Heart left ventricle (tissue), 16 donors: ENCODE measurements at places on chromosomes 12 and 14.
A peak's percentile ranks its signal among the peaks of the same experiment; 100 is the strongest.

DNA sequence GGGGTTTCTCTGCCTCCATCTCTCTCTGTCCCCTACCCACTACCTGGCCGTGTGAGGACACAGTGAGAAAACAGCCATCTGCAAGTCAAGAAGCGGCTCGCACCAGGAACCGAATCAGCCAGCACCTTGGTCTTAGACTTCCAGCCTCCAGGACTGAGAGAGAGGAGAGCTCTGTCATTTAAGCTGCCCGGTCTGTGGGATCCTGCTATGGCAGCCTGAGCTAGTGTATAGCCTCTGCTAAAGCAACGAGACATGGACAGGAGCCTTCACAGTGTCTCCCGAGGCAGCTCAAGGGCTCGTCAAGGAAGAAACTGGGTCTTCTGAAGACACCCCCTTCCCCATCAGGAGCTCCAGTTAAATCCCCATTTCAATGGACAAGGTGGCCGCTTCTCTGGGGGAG, 185.5 kb downstream of the PIWIL1 start:
- no peak for DNase-seq

DNA sequence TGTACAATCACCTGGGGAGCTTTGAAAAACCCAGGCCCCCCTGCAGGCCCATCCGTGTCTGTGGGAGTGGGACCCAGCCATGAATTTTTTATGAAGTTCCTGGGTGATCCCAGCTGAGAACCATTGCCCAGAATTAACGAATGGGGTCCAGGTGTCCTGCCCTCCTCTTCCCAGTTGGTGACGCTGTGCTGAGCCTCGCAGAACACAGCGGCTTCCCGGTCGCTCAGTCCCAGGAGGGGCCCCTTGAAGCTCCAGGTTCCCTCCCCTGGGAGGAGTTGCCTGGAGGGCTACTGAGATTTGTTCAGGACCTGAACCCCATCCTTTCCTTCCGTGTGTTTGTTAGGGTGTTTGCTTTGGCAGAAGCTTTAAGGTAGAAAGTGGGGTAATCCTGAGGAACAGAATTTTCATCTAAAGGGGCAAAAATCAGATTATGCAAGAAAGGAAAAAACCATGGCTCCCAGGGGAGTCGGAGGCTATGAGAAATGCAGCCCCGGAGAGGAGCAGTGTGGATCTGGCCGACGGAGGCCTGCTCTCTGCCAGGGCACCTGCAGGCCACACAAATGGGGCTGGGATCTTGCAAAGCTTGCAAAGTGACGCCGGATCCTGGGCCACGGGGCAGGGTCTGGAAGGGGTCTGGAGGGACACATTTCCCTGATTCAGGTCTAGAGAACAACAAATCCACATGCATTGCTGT, 164.7 kb upstream of the PRMT8 start:
- DNase-seq, result no peak

- DNase-seq, result no peak
Observed at GRCh38 chr12:45803111-45803510, 73.6 kb downstream of the ARID2 start.

DNA sequence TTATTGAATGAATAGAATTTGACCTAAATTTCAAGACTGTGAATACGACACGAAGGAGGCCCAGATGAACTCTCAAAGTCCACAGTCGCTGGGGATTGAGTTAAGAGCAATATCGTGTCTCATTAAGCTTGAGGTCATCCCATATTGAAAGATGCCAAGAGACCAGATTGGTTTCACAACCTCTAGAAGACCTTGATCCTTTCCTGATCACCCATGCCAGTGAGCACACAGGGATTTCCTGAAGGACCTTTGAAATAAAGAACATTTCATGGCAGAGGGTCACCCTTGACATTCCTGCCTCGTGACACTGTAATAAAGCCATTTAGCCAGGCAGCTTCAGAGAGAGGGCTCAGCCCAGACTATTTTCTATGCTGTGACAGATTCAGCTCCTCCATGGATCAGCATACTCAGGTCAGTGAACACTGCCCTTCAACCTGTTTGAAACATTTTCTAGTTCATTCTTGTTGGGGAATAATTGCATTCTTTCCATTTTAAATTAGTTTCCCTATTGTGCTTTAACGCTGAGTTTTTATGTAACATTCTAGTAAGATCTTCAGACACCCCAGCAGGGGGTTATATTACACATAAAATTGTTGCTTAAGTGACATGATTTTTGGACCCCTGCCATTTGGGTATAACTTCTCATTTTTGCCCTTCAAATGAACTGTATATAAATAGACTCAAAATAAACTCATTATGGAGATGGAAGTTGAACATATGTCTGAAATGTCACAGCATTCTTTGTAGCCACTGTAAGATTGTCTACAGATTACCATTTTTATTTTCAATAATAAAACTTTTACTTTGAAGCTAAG, 213.2 kb downstream of the C12orf50 start:
- no peak for DNase-seq

GRCh38 chr12:112606611-112607365, 184.8 kb upstream of the RPH3A start:
- DNase-seq, result no peak

DNA sequence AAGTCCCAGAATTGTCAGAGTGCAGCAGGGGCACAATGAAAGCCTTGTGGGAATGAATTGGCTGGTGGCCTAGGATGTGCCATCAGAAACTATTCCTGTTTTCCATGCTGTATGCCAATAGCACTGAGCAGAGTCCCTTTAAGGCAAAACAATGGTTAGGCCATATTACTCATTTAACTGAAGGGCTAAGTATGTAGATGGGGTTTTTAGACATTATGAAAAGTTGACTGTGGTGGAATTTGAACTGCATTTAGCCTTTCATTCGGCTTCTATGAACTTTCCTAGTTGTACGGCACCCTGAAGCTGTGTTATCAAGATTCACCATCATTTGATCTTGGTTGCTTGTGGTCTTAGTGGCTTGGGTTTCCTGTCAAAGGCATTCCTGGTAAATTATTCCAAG, 24.8 kb downstream of the IL26 start:
- no peak for DNase-seq

- no peak for DNase-seq
Observed at GRCh38 chr14:73323896-73324399, 86.6 kb downstream of the PAPLN start.

GRCh38 chr14:101322223-101322622, 239.1 kb upstream of the DIO3 start:
- no peak for DNase-seq

DNA sequence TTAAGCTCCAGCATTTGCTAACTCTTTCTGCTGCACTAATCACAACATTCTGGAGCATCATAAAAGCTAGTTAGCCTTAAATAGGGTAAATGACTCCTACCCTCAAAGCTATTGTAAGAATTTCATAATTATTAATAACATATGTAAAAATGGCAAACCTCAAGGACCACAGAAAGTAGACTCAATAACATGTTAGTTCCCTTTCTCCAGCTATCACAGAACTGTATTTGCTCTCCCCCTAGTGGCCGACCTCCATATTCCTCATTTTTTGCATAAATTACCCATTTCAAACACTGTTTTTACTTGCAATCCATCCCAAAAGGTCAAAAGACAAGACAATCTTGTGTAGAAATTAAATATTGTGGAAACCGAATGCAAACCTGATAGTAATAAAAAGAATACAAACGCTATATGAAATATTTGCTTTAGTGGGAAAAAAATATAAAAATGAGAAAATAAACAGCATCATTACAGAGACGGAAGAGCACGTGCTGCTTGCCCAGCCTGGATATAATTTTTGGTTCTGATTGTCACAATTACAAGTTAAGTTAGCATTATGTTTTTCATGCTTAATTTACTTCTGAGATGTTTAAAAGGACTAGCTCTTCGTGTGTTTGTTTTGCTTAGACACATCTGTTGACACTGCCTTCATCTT, 97.9 kb downstream of the RERGL start:
- no peak for DNase-seq

GRCh38 chr14:29858299-29858698, 69.3 kb downstream of the PRKD1 start:
- no peak for DNase-seq

DNA sequence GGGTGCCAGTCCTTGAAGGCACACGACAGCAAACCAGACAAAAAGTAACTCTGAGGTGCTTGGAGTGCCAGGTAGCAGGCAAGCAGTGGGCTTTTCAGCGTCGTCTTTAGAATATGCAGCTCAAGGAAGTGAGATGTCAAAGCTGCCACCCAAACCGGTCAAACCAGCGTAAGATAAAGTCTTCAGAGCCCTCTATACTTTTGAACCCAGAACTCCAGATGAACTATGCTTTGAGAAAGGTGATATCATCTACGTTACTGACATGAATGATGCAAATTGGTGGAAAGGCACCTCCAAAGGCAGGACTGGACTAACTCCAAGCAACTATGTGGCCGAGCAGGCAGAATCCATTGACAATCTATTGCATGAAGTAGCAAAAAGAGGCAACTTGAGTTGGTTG, 95.9 kb downstream of the TBX3 start:
- DNase-seq, result no peak

DNA sequence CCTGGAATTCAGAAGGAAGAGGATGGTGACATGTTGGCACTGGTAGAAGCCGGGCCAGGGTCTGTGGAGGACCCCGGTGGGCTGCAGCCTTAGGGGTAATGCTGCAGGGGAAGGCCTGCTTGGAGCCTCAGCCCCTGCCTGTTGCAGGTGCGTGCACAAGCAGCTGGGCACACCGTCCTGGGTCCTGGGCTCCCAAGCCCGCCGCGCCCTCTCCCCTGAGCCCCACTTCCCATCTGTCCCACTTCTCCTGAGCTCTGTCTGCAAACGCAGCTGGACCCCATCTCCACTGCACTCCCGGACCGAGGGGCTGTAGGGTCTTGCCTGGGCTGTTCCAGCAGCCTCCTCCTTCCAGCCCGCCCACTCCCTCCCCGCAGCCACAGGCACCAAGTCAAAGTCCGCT, 116.8 kb downstream of the GLT1D1 start:
- DNase-seq, result no peak

GRCh38 chr12:55765736-55766290, 22.9 kb downstream of the GDF11 start:
- DNase-seq, result no peak

DNA sequence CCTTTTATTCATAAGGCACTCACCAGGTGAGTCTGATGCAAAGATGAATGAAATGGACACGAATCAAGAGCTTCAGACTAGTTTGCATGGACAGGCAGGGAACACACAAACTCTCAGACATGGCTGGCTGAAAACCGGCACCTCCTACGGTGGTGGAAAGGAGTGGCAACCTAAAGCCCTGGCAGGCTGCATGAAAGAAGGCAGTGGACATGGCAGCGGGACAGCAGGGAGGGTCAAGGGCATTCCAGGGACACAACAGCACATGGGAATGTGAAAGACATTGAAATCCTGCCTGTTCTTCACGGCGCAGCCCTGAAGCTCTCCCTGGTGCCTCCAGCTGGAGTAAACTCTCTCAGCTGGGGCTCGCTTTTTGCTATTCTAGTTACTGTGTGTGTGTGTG, 16.6 kb upstream of the LRTM2 start:
- no peak for DNase-seq

DNA sequence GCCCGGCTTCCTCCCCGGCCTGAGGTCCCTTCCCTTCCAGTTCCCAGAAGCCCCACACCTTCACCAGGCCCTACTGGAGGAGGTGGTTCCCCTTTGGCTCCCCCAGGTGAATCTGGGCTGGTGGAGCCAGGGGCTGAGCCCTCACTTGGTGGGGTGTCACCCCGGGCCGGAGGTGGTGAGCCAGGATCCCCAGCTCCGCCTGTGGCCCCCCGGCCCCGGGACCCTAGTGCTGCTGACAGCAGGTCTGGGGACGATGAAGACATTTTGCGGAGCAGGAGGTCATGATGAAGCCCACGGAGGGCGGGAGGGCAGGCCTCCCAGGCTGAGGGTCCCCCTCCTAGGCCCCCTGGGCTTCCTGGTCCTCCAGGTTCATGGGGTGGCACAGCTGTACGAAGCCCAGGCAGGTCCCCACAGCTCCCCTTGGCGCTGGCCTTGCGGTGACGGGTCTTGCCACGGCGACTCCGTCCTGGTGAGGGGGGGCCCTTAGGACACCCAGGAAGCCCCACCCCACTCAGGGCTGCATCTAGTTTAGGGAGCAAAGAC, 16.6 kb downstream of the MAP3K12 start:
- no peak for DNase-seq

DNA sequence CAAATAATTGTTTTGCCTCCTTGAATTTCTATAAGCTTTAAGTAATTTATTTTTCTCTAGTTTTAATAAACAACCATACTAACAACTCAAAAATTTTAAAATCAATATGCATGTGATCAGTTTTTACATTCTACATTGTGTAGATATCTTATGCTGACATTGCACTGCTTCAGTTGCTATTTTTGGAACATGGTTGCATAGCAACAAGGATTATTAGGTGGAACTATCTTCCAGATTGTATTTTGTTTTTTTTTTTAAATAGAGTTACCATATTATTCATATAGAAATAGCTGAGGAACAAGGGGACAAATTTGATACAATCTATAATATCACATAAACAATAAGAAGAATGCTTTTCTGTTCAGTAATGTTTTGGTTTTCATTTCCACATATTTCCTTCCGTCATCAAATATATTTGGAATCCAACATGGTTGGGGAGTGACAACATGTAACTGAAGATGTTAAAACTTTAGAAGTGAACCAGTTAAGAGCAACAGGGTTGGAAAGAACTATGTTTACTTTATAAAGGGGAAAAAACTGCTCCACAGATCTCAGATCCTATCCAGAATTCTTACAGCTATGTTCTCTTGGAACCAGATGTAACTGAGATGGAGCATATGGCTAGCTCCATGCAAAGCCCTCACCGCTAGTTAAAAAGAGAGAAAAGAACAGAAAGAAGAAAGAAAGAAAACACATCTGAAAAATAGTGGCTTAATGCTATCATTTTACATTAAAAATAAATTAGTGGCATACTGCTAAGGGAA, 235.5 kb downstream of the NELL2 start:
- no peak for DNase-seq

GRCh38 chr14:23306412-23307145, at the start of gene BCL2L2:
TSS of gene BCL2L2 (plus strand) at chr14:23306833. CDS start at chr14:23307768, 935 bp downstream.
- DNase-seq, result peak; percentile 93

DNA sequence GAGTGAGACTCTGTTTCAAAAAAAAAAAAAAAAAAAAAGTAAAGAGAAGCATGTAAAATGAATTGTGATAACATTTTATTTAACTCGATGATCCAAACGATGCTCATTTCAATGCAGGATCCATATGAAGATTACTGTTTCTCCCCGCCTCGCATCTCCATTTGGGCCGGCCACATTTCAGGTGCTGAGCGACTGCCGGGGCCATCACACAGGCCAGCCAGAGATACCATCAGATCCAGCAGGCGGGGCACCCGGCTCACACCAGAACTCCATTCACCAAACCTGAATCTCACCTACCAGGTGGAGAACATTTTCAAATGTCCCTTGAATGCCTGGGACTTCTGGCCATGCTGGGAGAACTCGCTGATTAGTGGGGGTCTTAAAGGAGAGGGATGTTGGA, 18.0 kb upstream of the FZD10 start:
- no peak for DNase-seq

DNA sequence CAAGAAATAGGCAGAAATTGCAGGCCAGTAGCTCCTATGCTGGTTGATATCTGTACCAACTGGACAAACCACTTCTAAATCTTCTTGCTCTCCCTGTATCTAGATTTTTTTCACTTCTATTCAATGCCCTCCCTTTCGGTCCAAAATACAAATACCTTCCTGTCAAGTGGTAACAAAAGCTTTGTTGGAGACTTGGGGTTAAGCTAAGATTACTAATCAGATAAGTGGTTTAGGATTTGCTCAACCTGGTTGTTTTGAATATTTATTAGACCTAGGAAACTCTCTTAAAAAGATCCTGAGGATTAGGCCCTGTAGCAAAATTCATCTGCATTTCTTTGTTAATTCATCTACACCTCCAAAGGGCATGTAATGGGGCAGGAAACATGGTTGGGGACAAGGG, 410.1 kb downstream of the NAV3 start:
- DNase-seq, result no peak

GRCh38 chr14:64591809-64592208, 42.0 kb downstream of the PPP1R36 start:
- no peak for DNase-seq
